Astrocyte of the spinal cord (primary cell): ENCODE measurements at places on chromosomes 7 and 10.

DNA sequence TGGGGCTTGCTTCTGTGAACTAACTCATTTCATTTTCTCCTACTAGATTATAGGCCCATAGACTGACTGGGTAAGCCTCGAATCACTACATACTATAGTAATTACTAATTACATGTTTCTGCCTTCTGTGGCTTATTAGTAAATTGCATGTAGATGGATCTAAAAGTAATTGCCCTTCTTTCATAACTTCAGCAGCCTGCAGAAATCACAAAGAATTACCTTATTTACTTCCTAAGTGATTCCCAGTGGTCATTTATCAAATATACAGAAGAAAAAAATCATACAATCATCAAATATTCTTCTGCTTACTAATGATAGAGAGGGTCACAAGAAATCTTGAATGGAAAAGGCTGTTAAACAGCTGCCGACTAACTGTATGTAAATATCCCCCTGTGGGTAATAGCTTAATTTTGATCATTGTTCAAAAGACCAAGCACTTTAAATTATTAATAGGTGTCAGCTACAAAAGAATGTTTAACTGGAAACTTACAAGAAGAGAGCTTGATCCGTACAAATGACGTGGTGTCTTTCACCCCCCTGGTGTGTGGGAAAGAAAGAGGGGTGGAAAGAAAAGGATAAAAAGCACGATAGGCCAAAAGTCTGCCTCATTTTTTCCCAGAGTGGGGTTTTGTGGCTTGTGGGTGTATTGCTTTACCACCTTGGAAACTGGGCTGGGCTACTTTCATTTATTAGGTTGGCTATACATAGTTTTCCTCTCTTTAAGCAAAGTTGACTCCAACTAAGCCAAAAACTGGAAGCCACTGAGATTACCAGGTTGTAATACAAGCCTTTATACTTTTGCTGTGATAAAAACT is 361.8 kb upstream of the ZMIZ1 start:
- peak; percentile 47 for DNase-seq

GRCh38 chr7:16742547-16742946 is 11.0 kb upstream of the TSPAN13 start:
- DNase-seq = no peak

DNA sequence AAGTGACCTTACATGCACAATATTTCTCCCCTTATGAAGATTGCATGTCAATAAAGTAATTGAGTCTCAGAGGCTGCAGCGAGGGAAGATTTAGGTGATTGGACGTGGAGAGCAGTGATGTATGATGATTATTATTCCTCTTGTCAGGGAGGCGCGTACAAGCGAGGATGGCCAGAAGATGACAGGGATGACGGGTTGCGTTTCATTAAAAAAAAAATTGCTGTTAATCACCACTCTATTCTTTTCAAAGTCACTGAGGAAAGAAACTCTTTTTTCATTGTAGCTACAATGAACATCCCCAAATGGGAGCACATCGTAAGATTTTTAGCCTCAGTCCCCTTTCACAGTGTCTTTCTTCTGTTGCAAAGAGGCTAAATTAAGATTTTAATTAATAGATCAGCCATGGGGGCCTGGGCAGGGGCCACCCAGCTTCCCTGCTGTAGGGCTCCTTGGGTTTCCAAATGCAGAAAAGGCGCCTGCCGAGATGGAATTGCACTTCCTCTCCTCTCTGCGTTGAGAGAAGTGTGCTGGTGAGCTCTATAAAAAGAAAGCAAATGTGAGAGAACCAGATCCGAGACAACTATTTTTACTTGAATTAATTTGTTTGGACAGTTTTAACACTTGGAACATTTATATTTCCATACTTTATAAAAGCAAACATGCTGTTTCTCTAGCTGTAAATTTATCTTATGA is 998.1 kb downstream of the LRMDA start:
- DNase-seq = peak; percentile 22

- no peak for DNase-seq
Observed at GRCh38 chr7:70627461-70627860, 504.5 kb upstream of the GALNT17 start.

DNA sequence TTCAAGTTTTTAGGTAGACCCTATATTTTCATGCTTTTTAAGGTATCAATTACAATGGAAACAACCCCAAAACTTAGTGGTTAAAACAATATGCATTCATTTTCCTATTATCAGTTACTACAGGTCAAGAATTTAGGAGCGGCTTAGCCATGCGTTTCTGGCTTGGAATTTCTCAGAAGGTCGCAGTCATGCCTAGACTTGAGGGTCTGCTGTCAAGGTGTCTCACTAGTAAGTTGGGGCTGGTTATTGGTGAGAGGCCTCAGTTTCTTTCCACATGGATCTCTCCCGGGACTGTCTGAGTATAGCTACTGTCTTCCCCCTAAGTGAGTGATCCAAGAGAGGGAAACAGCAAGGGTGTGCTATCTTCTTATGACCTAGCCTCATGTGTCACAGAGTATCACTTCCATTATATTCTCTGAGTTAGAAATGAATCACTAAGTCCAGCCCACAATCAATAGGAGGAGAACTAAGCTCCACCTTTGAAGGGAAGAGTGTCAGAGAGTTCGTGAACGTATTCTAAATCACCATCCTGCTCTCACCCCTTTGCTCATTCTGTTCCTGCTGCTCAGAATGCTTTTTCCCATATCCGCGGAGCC is 80.5 kb downstream of the RTKN2 start:
- DNase-seq = no peak

GRCh38 chr10:5234106-5234860 is 37.6 kb downstream of the AKR1C4 start:
- no peak for DNase-seq
